ENCODE measurements at places on chromosomes 4 and X.

DNA sequence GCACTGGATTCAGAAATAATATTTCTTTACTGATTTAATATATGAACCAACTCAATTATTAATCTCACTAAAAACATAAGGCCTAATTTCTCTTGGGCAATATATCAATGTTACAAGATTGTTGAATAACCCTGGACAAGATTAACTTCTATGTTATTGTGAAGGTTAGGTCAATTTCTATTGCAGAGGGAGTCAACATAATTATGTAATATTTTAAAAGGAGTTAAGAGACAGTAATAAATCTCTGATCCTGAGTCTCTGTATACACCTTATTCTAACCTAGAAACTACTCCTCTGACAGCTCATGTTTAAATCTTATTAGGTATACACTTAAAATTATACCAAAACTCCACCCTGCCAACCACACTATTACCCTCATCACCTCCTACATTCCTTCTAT, 15.1 kb upstream of the GPRIN3 start:
- no peak for DNase-seq

DNA sequence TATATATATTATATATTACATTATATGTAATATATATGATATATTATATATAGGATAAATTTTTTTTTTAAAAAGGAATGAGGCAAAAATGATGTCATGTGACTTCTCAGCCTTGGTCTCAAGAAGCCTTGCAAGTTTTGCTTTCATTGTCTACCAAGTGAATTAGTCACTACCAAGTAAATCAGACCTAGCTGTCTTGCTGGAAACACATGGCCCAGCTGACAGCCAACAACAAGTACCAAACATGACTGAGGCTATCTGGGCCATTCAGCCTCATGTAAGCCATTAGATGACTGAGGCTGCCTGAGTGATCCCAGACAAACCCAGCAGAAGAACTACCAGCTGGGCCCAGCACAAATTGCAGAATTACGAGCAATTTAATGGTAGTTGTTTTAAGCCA, 44.9 kb downstream of the HAND2 start:
- no peak for DNase-seq

GRCh38 chr4:14334166-14334565, 668.1 kb upstream of the CPEB2 start:
- DNase-seq = no peak

DNA sequence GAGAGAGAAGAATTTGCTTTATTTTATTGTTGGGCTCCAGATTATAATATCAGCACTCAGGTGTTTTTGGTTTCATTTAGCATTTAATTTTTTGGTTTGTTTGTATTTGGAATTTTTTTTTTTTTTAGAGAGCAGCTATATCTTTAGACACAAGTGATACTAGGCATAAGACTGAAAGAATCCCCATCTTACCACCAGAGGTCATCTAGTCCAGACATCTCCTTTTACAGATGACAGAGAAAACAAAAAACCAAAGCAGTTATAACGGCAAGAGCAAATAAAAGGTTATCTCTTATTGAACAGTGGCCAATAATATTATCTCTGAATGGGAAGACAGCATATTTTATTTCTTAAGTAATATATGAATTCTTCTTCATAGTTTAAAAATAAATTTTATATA, 22.8 kb downstream of the USP38 start:
- DNase-seq = peak; percentile 18

DNA sequence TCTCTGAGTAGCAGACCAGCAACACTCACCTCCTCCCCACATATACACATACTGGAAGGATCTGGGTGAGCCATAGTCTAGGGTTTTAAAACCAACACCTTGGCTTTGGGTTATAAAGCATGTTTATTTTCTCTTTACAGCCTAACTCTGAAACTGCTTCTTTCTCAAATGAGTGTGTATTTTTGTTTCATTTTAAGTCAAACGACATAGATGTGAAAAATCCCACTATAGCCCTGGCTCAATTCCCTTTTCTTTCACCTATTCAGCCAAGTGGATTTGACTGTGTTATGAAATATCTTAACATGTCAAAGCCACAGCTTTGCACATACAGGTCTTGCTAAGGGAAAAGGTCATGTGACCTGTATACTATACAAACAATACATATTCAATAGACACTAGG, 13.8 kb downstream of the NEXMIF start:
- no peak for DNase-seq

- no peak for DNase-seq
These were observed 67.0 kb upstream of the MSX1 start for GRCh38 chr4:4792466-4792865.

- no peak for DNase-seq
These were observed 1454.1 kb downstream of the PCDH19 start for GRCh38 chrX:98956014-98956413.

- DNase-seq = no peak
These were observed 2344.1 kb downstream of the PCDH7 start for GRCh38 chr4:33064238-33064637.

- peak; percentile 35 for DNase-seq
These were observed 284.9 kb downstream of the FBXO8 start for GRCh38 chr4:173998471-173999144.

DNA sequence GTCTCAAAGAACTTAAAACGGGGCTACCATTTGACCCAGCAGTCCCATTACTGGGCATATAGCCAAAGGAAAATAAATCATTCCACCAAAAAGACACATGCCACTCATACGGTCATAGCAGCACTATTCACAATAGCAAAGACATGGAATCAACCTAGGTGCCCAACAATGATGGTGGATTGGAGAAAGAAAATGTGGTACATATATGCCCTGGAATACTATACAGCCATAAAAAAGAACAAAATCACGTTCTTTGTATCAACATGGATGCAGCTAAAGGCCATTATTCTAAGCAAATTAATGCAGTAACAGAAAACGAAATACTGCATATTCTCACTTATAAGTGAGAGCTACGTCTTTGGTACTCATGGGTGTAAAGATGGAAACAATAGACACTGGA, 138.1 kb upstream of the NEIL3 start:
- no peak for DNase-seq

DNA sequence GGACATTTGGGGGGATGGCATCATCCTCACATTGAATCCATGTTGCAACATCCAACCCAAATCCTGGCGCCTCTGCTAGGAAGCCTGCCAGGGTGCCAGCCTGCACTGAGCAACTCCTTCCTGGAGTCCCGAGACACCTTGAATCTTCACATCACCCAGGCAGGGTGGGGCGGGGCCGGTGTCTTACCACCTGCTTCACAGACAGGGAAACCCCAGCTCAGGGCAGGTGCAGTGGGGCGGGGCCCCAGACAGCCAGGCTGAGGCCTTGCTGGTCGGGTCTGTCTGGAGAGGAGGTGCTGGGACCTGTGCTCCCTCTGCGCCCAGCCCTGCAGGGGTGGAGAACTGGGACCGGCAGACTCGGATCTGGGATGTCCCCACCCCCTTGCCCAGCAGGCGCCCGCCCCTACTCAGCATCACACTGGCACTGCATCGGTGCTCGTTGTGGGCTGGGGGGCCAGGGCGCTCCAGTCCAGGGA, 31.5 kb upstream of the HTRA3 start:
- DNase-seq = no peak

DNA sequence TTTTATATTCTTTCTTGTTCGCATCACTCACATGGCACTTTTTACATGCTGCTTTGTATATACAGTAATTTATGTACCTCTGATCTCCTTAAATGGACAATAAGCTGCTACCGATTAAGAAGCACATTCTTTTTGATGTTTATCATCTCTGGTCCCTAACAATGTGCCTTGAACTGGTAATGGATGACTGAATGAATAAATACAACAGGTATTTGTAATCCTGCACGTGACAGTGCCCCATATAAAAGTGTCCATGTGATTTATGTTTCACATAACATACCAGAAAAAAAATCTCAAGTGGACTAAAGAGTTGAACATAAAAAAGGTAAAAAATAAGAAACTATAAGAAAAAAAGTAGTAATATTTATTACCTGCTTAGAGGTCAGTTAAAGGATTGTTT, 7.7 kb upstream of the SLAIN2 start:
- DNase-seq = no peak

DNA sequence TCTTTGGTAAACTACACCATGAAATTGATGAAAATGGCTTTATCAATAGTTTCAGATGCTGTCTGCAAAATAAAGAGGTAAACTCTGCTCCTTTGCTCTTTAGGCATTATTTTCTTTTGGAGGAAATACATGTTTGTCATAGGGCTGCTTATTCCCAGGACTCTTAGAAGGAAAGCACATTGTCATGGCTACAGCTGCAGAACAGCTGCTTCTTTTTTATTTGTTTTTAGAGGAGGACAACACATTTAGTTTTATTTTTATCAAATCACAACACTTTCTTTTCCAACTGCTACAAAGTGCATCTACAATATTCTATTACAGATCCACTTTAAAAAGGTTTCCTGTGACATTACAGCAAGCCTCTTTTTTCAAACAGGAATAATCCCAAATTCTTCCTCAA, 12.7 kb upstream of the HPF1 start:
- no peak for DNase-seq

DNA sequence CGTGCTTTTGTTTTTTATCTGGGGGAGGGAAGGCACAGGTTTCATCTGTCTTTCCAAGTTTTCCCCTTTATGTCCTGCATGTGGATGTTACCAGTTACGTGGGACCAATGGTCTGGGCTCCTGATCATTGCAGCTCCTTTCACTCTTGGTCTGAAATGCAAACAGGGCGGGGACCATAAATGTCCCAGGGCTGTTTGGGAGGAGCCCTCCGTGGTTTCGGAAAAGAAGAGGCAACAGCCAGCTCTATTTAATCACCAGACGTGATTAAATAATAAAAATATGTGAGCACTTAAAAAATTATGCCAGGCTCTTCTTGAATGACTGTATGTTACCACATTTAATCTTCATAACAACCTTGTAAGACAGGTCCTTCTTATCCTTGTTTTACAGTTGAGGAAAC, 30.8 kb upstream of the C1GALT1C1 start:
- DNase-seq = no peak

DNA sequence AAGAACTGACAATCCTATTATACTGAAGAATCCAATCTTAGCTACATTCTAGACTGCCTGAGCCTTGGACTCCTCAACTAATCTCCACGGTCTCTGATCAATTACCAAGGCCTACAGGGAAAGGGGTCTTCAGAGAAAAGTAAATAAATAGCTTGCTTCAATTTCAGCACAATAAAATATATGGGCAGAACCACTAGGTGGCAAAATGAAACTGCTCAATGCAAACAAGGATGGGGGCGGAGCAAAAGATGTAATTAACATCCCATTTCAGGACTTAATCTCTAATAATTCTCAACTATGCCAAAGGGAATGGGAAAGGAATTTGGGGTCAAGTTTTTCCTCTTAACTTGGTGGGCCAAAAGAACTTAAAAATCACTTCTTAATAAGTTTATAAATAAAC, 78.4 kb upstream of the MAP3K15 start:
- DNase-seq = peak; percentile 39

DNA sequence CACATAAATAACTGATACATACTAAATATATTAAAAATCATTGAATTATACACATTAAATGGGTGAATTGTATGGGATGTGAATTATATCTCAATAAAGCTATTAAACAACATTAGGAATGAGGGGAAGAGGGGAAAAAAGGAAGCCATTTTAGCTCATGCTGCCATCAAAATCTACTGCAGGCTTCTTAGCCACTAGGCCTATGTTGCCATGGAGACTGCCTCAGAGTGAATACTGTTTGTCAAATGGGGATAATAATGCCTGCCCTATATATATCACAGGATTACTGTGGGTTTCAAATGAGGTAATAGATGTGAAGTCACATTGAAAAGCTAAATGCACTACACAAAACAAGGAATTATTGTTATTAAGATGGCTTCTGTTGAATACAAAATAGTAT, 21.2 kb downstream of the TMEM255A start:
- DNase-seq = no peak

GRCh38 chr4:169810325-169811323, 52.9 kb upstream of the HPF1 start:
- DNase-seq = peak; percentile 82

Measured in inflammatory macrophage (primary cell).